ENCODE measurements at places on chromosomes 7 and 10. TPM values are rescaled to one million over a fixed set of nuclear protein-coding genes. Genes with fewer than 3 reads are reported as not detected.

Gene CELF2
- total RNA-seq = 37.6 TPM

Gene ZPBP
- not detected for total RNA-seq

Gene ACSM6
- total RNA-seq = not detected

Gene ITGA8
- 2.1 TPM for total RNA-seq

Gene RARRES2
- total RNA-seq = not detected

Gene PSMA2
- 56.6 TPM for total RNA-seq

Gene ZNF212
- total RNA-seq = 2.7 TPM

Gene SORBS1
- total RNA-seq = 4.2 TPM

Gene NDUFB2
- 446 TPM for total RNA-seq
